SK-N-DZ (cell line): ENCODE measurements at places on chromosomes 2 and 18.

DNA sequence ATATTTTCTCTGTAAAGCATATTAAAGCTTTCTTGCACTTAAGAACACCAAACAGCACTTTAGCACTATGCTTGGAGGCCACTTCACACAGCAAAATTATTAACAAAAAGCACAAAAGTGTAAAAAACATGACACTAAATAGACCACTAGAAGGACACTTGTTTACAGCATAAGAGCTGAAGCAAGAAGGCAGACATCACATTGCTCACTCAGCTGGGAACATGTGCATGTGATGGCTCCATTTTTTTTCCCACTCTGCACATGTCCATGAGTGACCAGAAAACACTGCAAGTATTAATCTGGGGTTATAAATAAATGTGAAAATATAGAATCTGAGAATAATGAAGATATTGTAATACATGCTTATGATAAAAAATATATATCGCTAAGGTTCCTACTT lies 103.1 kb upstream of the MAPRE2 start:
- DNase-seq: no peak

DNA sequence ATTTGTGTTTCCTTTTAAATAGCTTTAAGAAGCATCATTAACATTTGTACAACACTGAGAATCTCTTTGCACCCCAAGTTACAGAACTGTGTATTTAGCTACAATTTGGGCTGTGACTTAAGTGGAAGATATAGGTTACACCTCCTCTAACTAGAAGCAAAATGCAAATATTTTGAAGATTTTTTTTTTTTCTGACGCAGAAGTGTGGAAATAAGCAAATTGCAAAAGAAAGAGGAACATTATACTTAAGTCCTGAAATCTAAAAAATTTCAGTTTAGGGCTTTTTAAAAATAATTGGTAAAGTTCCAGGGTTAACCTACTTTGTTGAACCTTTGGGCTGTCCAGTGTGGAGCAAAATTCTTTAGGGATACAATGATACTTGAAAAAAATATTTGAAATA lies 41.4 kb upstream of the RBMS1 start:
- DNase-seq: no peak

- DNase-seq: peak; percentile 53
These were observed 63.4 kb downstream of the ZCCHC2 start for GRCh38 chr18:62586151-62586774.

DNA sequence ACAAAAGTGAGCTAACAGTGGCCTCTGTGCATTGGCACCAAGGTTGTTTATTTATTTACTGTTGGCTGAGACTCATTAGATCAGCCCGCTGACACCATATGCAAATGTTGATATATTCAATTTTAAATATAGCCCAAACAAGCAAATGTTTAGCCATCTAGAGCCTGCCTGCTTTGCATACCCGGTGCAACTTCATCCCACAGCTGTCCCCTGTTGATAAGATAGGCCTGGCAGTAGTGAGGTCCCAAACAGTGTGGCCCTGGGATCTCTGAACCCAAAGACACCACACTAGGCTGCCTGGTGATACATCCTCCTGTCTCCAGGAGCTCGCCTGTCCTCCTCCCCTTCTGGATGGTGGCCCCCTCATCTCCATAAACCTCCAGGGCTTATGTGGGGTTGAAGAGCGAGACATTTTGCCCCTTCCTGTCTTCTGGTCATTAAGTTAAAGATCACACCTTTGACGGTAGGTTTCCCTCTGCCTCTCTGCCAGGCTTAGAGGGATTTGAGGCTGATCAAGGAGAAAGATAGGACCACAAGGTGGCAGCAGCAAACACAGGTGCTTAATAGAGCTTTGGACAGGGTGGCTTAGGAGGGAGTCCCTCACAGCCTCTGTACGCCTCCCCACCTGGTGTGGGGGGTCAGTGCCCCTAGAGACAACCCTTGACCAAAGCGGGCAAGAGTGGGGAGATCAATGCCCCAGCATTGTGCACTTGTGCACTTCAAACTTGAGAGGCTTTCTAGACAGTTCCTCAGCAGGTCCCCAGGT lies 23.7 kb upstream of the MYO5B start:
- DNase-seq: peak; percentile 12

DNA sequence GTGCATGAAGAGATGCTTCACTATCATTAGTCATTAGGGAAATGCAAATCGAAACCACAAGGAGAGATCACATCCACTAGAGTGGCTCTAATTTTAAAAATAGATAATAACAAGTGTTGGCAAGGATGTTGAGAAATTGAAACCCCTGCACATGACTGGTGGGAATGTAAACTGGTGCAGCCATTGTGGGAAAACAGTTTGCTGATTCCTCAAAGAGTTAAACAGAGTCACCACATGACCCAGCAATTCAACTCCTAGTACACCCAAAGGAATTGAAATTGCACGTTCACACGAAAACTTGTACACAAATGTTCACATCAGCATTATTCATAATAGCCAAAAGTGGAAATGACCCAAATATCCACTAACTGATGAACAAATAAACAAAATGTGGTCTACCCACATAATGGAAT lies 179.5 kb downstream of the BCL2 start:
- DNase-seq: no peak

GRCh38 chr2:174062934-174063333 lies 97.8 kb upstream of the SP3 start:
- no peak for DNase-seq

DNA sequence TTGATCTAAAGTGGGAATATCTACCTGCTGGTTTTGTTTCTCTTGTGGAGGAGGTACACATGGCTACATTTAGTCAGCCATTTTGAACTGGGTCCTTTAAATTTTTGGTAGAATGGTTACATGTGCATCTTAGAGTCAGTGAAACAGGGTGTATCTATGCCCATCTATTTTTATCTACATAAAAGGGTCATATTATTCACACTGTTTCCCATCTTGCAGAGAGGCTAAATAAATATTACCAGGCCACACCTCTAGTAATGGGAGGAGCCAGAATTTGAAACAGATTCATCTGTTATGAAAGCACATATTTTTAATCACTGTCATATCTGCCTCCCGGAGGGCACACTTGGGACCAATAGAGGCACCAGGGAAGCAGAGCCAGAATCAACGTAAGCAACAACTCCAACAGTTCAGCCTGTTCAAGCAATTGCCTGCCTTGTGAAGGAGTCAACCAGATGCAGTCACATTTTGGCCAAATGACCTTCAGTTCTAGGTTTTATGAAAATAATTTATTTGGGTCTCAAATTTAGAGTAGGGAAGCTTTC lies 376.8 kb downstream of the TSN start:
- no peak for DNase-seq

DNA sequence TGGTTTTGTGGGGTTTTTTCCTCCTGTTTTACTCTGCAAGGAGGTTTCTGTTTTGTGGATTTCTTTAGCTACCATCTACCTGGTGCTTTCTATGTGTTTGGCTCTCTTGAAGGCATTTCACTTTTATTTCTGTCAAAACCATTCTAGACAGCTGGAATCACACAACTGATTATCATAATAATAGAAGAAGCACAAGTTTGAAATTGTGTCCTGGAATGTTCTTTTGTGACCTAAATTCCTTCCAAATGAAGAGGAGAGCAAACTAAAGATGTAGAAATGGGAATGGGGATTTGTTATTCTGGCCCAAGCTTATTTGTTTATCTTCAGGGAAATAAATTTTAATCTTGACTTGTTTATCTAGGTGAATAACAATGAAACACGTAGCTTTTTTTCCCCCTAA lies 17.0 kb upstream of the MFSD2B start:
- no peak for DNase-seq

GRCh38 chr18:57998461-57998860 lies 45.6 kb upstream of the NEDD4L start:
- no peak for DNase-seq

DNA sequence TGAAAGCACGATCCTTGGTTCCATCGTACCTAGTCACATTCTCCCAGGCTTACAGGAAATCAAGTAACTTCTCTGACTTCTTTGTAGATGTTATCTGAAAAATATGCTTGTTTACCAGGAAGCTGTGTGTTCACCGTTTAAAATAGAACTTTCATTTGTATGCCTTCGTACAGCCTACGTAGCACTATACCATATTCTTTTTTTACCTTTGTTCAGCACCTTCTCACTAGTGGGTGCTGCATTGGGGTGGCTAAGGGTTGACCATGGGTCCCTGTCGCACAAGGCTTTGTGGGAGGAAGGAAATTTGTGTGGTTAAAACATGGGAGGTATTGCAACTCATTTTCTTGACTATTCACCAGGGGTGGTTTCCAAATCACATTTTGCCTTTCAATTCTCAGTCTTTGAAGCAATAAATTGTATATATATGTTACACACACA lies 16.6 kb downstream of the MALT1 start:
- no peak for DNase-seq

GRCh38 chr18:45993438-45993837 lies 26.3 kb upstream of the EPG5 start:
- DNase-seq: no peak

DNA sequence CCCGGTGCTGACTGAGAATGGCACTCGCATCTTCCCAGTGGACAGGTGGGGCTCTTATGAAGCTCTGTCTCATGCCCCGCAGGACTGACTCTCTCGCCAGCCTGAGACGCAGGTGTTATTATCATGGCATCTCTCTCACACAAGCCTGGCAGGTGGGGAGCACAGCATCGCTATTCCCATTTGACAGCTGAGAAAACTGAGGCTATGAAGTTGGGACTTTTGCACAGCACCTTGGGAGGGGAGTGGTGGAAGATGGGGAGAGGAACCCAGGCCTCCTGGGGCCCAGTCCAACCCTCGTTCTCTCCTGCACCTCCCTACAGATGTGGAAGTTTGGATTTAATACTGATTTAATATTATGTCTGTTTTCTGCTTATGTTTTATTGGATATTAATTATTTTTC lies 9.0 kb upstream of the NTSR2 start:
- DNase-seq: no peak

GRCh38 chr2:37379881-37380296 lies 35.5 kb downstream of the QPCT start:
- DNase-seq: no peak
